ENCODE measurements at places on chromosomes 6 and 20.

GRCh38 chr20:25295386-25296093 is 47.7 kb downstream of the PYGB start:
- no peak for DNase-seq

DNA sequence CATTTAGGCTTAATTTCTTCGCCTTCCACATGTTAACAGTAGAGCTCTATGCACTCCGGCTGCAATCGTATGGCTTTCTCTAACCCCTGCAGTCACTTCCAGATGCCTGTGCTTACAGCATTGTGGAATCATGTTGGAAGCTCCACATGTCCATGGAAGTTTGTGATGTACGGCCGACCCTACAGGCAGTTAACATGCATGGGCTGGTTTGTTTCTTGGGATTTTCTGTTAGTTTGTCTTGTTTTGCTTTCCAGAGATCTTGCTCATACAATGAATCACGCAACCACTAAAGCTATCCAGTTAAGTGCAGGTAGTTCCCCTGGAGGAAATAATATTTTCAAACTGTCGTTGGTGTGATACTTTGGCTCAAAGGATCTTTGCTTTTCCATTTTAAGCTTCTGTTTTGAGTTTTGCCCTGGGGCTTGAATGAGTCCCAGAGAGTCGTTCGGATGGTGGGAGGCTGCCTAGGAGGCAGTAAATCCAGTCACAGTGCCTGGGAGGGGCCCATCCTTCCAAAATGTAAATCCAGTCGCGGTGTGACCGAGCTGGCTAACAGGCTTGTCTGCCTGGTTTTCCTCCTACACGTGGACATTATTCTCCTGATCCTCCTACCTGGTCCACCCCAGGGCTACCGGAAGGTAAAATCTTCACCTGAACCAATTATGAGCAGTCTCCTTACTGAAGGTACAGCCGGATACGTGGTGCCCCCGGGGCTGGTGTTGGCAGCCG is 225.9 kb downstream of the SMOC2 start:
- no peak for DNase-seq

DNA sequence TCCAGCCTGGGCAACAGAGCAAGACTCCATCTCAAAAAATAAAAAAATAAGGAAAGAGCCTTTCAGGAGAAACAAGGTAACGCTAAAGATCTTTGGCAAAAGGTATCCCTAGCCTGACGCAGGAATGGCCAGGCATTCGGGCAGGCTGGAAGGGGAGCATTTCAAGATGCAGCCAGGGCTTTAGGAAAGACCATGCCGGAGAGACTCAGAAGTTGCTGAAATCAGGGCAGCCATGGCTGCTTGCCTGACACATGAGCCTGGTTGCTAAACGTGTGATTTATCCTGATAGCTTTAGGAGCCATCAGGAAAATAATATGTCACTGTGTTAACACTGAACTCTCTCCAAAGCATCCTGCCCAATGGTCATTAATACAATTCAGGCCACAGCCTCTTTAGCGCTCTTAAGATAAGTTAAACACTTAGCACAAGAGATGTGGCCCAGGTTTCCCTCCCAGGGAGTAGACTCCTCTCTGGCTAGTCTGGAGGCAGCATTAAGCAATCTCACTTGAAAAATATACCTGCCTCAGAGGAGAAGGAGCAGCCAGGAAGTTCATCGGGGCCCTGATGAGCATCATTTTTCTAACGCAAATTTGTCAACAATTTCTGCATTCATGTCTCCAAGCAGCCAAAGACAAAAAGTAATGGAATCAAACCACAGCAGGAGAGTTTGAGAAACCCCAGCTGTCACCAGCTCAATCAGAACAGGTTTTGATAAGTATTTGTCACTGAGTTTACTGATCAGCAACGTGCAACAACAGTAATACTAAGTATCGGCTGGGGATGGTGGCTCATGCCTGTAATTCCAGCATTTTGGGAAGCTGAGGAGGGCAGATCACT is 200.0 kb downstream of the ZMYND8 start:
- no peak for DNase-seq

GRCh38 chr6:23851522-23851921 is 274.5 kb upstream of the NRSN1 start:
- DNase-seq: no peak

GRCh38 chr20:17543531-17544131 is 12.5 kb upstream of the BFSP1 start:
- no peak for DNase-seq

Measured in effector memory CD8-positive, alpha-beta T cell (primary cell).